Regular cardiac myocyte (primary cell): ENCODE measurements at places on chromosomes 3 and 15. TPM values are rescaled to one million over a fixed set of nuclear protein-coding genes. Genes with fewer than 3 reads are reported as not detected.

The SCAANT1 gene
- total RNA-seq = not detected in 2 replicates

The CPEB1 gene
- 5.2 and 13.8 TPM in 2 replicates for total RNA-seq

The PIK3CB gene
- total RNA-seq = 12.7 and 13.2 TPM in 2 replicates

The ZDHHC23 gene
- total RNA-seq = 3.1 and 3.5 TPM in 2 replicates

The C3orf18 gene
- 8.2 and 22.0 TPM in 2 replicates for total RNA-seq

The SNTN gene
- not detected in 2 replicates for total RNA-seq

The ZNF662 gene
- 0.77 and 0.85 TPM in 2 replicates for total RNA-seq

The NPRL2 gene
- total RNA-seq = 24.7 and 25.4 TPM in 2 replicates

The ENTPD3 gene
- 0.19 and 0.28 TPM in 2 replicates for total RNA-seq

The LRRC3B gene
- not detected in 2 replicates for total RNA-seq

The PPP2R3A gene
- 7.9 and 11.8 TPM in 2 replicates for total RNA-seq

The STRIT1 gene
- not detected in 2 replicates for total RNA-seq

The RTP3 gene
- not detected in 2 replicates for total RNA-seq

The PLSCR5 gene
- not detected in 2 replicates for total RNA-seq

The TEX55 gene
- not detected in 2 replicates for total RNA-seq

The RPL39L gene
- total RNA-seq = 10.7 and 42.0 TPM in 2 replicates

The TMEM40 gene
- not detected in 2 replicates for total RNA-seq

The THSD4 gene
- total RNA-seq = 42.6 and 84.0 TPM in 2 replicates

The CYP8B1 gene
- not detected in 2 replicates for total RNA-seq

The HRH1 gene
- 7.1 and 9.6 TPM in 2 replicates for total RNA-seq

The SUSD5 gene
- total RNA-seq = 11.3 and 20.7 TPM in 2 replicates

The RETNLB gene
- total RNA-seq = not detected in 2 replicates

The LCTL gene
- 4.8 and 10.9 TPM in 2 replicates for total RNA-seq

The ANKUB1 gene
- total RNA-seq = not detected in 2 replicates

The CHRNA3 gene
- total RNA-seq = 0.28 TPM in 1 of 2 replicates, not detected in the other

The GATA2 gene
- 0.85 and 3.6 TPM in 2 replicates for total RNA-seq

The PRICKLE2 gene
- total RNA-seq = 11.9 and 27.3 TPM in 2 replicates

The CXCR6 gene
- not detected in 2 replicates for total RNA-seq

The TMA7 gene
- 244 and 387 TPM in 2 replicates for total RNA-seq

The PPP1R14D gene
- total RNA-seq = not detected in 2 replicates

The LEKR1 gene
- 0.38 and 8.5 TPM in 2 replicates for total RNA-seq

The SLC38A3 gene
- not detected in 2 replicates for total RNA-seq

The SEMA5B gene
- total RNA-seq = under 0.01 and 0.28 TPM in 2 replicates

The ECE2 gene
- not detected in 2 replicates for total RNA-seq

The MAN2C1 gene
- 80.5 and 119 TPM in 2 replicates for total RNA-seq
